ENCODE measurements at places on chromosomes 1 and 21.
A peak's percentile ranks its signal among the peaks of the same experiment; 100 is the strongest.

GRCh38 chr1:197744979-197745378 is 30.3 kb downstream of the DENND1B start:
- no peak for DNase-seq

DNA sequence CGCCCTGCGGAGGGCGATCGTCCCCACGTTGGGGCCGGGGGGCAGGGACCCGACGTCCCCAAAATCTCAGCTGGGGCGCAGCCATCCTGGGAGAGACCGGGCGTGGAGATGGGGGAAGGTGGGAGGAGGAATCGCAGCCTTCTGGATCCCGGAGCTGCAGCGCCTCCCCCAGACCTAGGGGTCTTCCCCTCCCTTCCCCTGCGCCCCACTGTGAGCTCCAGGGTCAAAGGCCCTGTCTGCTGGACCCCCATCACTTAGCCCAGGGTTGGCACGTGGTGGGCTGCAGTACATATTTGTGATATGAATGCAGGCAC is 90.2 kb upstream of the VAMP3 start:
- DNase-seq, result no peak

GRCh38 chr1:199163267-199163666 is 524.4 kb downstream of the PTPRC start:
- DNase-seq, result no peak

DNA sequence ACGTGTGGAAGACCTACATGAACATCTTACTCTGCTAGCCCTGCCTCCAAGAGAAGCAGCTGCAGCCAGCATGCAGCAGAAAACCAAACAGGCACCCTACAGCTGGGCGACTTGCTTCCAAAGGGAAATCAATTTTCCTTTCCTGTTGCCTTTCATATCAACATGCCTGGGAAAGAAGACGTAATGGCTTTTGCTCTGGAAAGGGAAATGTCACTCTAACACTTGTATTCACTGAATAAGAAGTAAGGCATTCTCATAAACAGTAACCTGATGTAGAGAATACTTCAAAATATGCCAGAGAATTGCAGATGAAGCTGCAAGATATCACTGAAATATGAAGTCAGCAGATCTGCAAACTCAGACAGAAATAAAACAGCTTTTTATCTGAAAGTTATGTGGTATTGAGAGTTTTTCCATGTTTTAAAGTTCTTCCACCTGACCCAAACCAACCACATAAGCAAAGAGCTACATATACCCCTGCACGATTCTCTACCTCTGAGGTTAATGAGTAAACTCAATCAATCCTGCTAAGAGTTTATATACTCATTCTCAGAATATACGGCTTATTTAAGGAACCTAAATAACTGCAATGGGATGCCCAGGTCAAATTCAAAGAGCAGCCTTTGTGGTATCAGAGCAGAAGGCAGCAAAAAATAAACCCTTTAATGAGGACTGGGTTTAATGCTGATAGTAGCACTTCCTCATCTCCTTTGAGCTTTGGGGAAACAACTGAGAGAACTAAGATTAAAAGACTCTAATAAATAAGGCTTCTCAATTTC is 150.9 kb downstream of the RERE start:
- peak; percentile 72 for DNase-seq

DNA sequence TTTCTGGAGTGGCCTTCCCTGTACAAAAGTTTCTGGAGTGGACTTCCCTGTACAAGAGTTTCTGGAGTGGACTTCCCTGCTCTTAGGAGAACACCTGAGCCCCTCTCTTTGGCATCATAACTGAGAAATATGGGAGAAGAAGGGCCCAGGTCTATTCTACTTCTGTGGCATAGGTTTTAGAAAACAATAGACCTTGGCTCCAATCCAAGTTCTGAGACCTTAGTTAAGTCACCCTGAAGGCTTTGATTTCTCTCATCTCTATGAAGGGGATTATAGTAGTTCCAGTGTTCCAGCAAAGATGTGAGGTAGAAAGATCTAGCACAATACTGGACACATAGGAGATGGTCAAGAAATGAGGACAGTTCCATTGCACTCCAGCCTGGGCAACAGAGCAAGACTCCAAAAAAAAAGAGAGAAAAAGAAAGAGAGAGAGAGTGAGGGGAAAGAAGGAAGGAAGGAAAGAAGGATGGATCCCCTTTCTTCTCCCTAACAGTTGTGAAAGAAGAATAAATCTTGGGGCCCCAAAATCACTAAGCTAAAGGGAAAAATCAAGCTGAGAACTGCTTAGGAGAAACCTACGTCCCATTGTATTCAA is 13.3 kb upstream of the EIF4G3 start:
- no peak for DNase-seq

- DNase-seq, result no peak
Observed at GRCh38 chr1:58290685-58291372, 255.7 kb downstream of the OMA1 start.

GRCh38 chr1:114833421-114833820 is 21.2 kb upstream of the SYCP1 start:
- peak; percentile 43 for DNase-seq

- peak; percentile 86 for DNase-seq
Observed at GRCh38 chr21:37532868-37533780, 166.6 kb downstream of the DYRK1A start.

DNA sequence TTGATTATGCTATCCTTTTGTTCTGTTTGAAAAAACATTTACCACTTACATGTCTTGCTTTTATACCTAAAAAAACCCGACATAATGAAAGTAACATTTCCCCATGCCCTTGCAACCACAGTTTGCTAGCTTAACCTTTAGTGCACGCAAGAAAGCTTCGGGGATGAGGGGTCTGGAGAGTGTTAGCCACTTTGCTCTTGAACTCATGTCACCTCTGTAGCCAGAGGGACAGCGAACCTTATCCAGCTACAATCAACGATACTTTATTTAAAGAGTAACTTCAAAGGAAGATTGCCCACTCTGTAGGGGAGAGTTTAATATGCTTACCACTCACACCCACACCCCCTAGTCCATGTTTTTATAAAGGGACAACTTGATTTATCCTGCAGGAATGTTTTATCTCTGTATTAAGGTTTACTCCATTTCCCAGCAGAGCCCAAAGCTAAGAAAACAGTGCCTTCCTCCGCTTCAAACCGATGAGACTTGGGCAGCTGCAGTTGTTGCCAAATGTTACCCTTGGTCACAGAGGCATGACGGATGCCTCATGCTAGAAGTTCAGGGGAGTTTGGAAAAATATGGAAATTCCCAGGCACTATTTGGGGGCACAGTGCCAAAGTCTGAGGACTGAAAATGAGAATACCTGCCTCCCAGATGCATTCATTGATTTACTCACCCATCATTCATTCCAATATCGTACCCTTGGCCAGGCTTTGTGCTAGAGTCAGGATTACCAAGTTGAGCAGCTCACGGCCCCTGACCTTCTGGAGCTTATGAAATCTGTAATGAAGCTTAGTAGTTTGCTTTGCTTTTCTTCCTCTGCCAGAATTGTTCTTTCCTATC is 61.4 kb upstream of the VCAM1 start:
- no peak for DNase-seq

DNA sequence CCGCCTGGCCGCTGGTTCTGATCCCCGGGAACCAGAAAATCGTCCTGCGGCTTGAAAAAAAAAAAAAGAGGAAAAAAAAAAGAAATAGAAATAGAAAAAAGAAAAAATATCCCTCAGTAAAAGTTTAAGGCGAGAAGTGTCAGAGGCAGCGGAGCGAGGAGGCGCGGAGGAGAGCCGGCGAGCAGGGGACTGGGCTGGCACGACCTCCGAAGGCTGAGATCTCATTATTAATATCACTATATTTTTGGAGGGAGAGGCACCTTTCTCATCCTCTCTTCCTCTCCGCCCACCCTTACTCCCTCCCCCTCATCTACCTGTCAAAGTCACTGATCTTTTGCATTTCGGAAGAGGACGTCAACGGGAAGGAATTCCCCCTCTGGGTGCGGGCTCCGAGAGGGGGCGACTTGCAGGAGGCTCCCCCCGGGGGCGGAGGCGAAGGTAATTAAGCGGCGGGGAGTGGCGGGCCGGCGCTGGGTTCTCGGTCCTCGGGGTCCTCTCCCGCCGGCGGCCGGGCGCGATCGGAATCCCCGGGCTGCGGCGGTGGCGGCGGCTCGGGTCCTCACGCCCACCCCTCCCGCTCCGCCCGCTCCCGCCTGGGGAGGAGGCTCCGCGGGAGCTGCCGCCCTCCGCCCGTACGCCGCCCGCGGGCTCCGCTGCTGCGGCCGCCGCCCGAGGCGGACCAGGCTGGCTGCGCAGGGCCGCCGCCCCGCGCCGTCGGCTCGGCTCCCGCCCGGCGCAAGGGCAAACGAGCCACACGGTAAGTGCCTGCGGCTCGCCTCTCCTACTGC is at the start of gene NTNG1:
Gene NTNG1, plus strand, starts transcription at position 337 of the 788 bp plus-strand sequence.
- DNase-seq, result peak; percentile 64

GRCh38 chr1:81714636-81715035 is 86.1 kb upstream of the ADGRL2 start:
- no peak for DNase-seq

GRCh38 chr1:246281639-246282038 is 225.4 kb downstream of the SMYD3 start:
- peak; percentile 84 for DNase-seq

- DNase-seq, result no peak
Observed at GRCh38 chr1:34794001-34794789, 1.4 kb downstream of the GJA4 start.

- DNase-seq, result peak; percentile 16
Observed at GRCh38 chr1:15167386-15167785, 13.8 kb downstream of the TMEM51 start.

DNA sequence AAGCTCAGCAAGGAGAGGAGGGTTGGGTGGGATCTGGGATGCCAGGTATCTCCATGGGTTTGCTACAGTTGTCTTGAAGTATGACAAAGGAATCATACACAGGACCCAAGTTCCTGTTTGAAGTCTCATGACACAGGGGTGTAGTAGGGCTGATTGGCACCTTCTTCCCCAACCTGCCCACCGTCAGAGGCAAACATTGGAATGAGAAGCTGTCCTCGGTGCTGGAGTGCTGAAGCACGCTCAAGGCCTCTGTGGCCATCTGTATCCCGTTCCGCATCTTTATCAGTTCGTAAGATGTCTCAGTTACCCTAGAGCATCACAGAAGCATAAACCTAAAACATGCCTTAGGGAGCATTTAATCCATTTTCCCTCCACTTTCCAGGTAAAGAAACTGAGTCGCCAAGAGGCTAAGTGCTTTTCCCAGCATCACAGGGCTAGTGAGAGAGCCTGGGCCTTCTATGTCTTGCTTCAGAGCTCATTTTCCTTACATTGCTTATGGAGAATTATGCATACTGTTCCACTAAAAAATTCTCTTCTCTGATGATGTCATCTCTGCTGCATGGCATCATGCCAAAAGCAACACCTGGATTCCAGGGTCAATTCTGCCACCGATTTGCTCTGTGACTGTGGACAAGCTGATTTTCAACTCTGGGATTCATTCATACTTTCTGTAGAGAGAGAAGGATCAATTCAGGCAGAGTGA is 34.2 kb downstream of the VWA5B1 start:
- DNase-seq, result no peak

- DNase-seq, result no peak
Observed at GRCh38 chr1:161826478-161826877, 60.4 kb downstream of the ATF6 start.
